SK-N-SH (cell line): ENCODE measurements at places on chromosomes 13 and 19. TPM values are rescaled to one million over a fixed set of nuclear protein-coding genes. Genes with fewer than 3 reads are reported as not detected.
A peak's percentile ranks its signal among the peaks of the same experiment; 100 is the strongest.

The ANGPTL8 gene
- polyA plus RNA-seq = 0.21 TPM in 1 of 2 replicates, not detected in the other

The ZNF382 gene
- polyA plus RNA-seq = 2.3 and 3.5 TPM in 2 replicates

The AP2S1 gene
- 380 and 565 TPM in 2 replicates for polyA plus RNA-seq

The ZNF429 gene
- 5.6 and 8.3 TPM in 2 replicates for polyA plus RNA-seq

The POGLUT2 gene
- polyA plus RNA-seq = 10.2 and 12.4 TPM in 2 replicates

DNA sequence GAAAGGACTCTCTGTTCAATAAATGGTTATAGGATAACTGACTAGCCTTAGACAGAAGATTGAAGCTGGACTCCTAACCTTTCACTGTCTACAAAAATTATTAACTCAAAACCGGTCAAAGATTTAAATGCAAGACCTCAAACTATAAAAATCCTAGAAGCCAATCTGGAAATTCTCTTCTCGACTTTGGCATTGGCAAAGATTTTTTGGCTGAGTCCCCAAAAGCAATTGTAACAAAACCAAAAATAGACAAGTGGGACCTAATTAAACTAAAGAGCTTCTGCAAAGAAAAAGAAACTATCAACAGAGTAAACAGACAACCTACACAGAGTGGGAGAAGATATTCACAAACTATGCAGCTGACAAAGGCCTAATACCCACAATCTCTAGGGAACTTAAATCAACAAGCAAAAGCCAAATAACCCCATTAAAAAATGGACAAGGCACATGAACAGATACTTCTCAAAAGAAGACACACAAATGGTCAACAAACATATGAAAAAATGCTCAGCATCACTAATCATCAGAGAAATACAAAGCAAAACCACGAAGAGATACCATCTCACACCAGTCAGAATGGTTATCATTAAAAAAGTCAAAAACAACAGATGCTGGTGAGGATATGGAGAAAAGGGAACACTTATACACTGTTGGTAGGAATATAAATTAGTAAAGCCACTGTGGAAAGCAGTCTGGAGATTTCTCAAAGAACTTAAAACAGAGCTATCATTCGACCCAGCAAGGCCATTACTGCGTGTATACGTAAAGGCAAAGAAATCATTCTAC, 266.3 kb downstream of the DNAJC15 start:
- peaks cover 18% of the 10 kb centered on the region; the same call in 1 of the 2 replicates for H3K4me1 ChIP-seq
- no peak for DNase-seq
- H3K27ac ChIP-seq = no peak overlapping the region
- H3K27me3 ChIP-seq = no peaks in the 10 kb centered on the region
- H3K4me3 ChIP-seq = no peak overlapping the region

- DNase-seq = no peak
- H3K36me3 ChIP-seq = no peaks in the 10 kb centered on the region
- no peaks in the 10 kb centered on the region; the same call in 1 of the 2 replicates for H3K27me3 ChIP-seq
These were observed 24.0 kb upstream of the MIER2 start for GRCh38 chr19:368630-369024.

- H3K27me3 ChIP-seq = no peaks in the 10 kb centered on the region
- DNase-seq = peak; percentile 90
- H3K4me3 ChIP-seq = peak overlapping the region; percentile 79
- H3K36me3 ChIP-seq = peaks cover 20% of the 10 kb centered on the region; the same call in 1 of the 2 replicates
- H3K4me1 ChIP-seq = peaks cover 39% of the 10 kb centered on the region
- H3K27ac ChIP-seq = peak overlapping the region; percentile 96
These were observed 2.5 kb downstream of the DBP start for GRCh38 chr19:48634424-48635262.

- no peaks in the 10 kb centered on the region for H3K36me3 ChIP-seq
- no peaks in the 10 kb centered on the region for H3K27me3 ChIP-seq
- DNase-seq = no peak
- no peak overlapping the region for H3K27ac ChIP-seq
- H3K4me1 ChIP-seq = no peaks in the 10 kb centered on the region; the same call in 1 of the 2 replicates
- no peak overlapping the region for H3K4me3 ChIP-seq
These were observed 56.1 kb upstream of the RNF113B start for GRCh38 chr13:98233127-98233526.

- H3K4me1 ChIP-seq = no peaks in the 10 kb centered on the region
- no peak overlapping the region for H3K27ac ChIP-seq
- DNase-seq = no peak
- no peak overlapping the region for H3K4me3 ChIP-seq
- no peaks in the 10 kb centered on the region for H3K27me3 ChIP-seq
- H3K36me3 ChIP-seq = peaks cover 21% of the 10 kb centered on the region
These were observed 4.6 kb downstream of the EPN1 start for GRCh38 chr19:55679343-55680257.

DNA sequence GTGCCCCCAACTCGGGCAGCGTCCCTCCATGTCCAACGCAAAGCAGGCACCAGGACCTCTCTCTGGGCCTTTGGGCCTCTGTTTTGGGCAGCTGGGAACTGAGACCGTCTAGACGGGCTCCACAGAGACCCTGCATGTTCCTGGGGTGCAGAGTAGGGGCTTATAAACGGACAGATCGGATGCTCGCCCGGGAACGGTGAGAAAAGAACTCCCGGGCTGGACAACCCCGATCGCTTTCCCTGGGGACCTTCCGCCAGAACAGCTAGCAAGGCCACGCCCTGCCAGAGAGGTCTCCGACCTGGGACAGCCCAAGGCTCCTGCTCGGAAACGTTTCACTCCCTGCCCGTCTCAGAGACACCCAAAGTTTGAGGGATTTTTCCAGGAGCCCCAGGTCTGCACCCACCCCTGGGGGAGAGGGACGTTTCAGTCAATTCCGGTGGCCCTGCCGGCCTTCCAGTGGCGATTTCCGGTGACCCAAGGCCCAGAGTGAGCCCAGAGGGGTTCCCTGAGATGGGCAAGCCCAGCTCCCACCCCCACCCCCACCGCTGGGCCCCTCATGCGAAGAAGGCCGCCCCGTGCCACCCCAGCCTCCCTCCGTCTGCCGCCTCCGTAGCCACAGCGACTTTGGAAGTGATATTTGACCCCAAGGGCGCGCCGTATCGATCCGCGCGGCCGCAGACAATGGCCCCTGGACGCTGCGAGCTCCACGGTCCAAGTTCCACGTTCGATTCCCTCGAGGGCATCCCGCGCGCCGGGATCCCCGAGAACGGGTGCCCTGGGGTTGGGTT, 1.7 kb downstream of the NR2F6 start:
- peaks cover 7% of the 10 kb centered on the region; the same call in 1 of the 2 replicates for H3K36me3 ChIP-seq
- H3K27ac ChIP-seq = peak overlapping the region; percentile 34; the same call in 1 of the 2 replicates
- peak overlapping the region; percentile 92 for H3K4me3 ChIP-seq
- DNase-seq = peak; percentile 71
- peaks cover 27% of the 10 kb centered on the region; the same call in 1 of the 2 replicates for H3K4me1 ChIP-seq
- H3K27me3 ChIP-seq = no peaks in the 10 kb centered on the region

DNA sequence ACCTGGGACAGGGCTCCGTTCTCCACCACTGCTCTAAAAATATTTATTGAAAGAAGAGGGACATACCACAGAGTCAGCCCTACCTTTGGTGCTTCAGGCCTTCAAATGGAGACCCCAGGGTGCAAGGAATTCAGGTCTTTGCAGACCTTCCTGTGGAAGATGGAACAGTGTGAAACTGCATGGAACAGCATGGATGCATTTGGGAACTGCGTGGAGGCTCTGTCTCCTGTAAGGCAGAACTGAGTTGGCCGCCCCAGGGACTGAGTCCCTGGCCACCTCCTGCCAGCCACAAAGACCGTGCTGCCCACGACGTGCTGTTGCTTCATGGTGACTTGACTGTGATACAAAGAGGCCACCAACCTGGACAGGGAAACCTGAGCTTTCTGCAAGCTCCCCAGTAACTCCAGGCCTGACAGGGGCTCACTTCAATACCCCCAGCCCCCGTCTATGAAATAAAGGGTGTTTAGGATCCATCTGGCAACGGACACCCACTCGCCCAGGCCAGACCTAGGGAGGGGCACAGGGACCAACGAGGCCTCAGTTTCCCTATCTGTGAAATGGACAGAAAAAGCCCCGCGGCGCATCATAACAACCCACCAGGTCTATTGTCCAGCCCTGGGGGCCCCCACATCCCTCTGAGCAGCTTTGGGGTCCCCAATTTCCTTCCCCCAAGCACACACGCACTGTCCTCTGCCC, 58.6 kb upstream of the KLF2 start:
- H3K27me3 ChIP-seq = peaks cover 73% of the 10 kb centered on the region
- no peaks in the 10 kb centered on the region for H3K36me3 ChIP-seq
- no peak for DNase-seq

GRCh38 chr19:50546527-50547221, 21.6 kb downstream of the LRRC4B start:
- no peak overlapping the region for H3K27ac ChIP-seq
- no peaks in the 10 kb centered on the region for H3K27me3 ChIP-seq
- no peaks in the 10 kb centered on the region for H3K36me3 ChIP-seq

GRCh38 chr19:42352301-42353259, 27.1 kb downstream of the MEGF8 start:
- no peak overlapping the region for H3K4me3 ChIP-seq
- H3K27me3 ChIP-seq = no peaks in the 10 kb centered on the region
- peak; percentile 58 for DNase-seq
- H3K27ac ChIP-seq = no peak overlapping the region
- no peaks in the 10 kb centered on the region for H3K36me3 ChIP-seq

DNA sequence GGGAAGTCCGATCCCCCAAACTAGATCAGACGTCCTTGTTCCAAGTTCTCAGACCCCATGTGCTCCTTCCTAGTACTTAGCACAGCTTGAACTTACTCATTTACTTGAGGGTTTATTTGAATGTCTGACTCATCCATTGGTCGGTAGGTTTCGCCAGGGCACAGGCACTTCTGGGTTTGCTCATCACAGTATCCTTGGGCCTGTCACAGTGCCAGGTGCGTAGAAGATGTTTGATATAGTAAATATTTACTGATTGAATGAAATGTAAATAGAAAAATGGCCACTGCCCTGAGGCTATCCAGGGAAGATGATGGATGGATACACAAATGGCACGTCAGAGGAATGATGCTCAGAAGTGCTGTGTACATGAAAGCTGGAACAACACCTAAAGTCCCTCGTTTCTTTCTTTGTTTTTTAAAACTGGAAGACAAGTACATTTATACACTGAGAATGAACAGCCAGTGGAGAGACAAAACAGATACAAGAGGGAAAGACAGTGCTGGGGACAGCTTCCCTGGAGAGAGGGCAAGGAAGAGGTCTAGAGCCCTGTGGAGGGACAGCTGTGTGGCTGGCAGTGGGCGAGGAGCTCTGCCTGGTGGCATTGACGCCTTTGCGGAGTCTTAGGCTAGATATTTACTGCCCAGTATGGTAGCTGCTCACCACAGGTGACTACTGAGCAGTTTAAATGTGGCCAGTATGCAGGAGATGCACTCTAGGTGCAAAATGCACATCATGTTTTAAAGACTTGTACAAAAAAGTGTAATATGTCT, 31.2 kb upstream of the KL start:
- no peak for DNase-seq
- no peak overlapping the region for H3K4me3 ChIP-seq
- peaks cover 3% of the 10 kb centered on the region; the same call in 1 of the 2 replicates for H3K4me1 ChIP-seq
- no peak overlapping the region for H3K27ac ChIP-seq

- H3K36me3 ChIP-seq = peaks cover 3% of the 10 kb centered on the region; the same call in 1 of the 2 replicates
- no peak overlapping the region for H3K4me3 ChIP-seq
- H3K4me1 ChIP-seq = no peaks in the 10 kb centered on the region
- DNase-seq = no peak
- no peak overlapping the region for H3K27ac ChIP-seq
- no peaks in the 10 kb centered on the region for H3K27me3 ChIP-seq
These were observed 28.4 kb downstream of the KDM4B start for GRCh38 chr19:4997297-4997696.

DNA sequence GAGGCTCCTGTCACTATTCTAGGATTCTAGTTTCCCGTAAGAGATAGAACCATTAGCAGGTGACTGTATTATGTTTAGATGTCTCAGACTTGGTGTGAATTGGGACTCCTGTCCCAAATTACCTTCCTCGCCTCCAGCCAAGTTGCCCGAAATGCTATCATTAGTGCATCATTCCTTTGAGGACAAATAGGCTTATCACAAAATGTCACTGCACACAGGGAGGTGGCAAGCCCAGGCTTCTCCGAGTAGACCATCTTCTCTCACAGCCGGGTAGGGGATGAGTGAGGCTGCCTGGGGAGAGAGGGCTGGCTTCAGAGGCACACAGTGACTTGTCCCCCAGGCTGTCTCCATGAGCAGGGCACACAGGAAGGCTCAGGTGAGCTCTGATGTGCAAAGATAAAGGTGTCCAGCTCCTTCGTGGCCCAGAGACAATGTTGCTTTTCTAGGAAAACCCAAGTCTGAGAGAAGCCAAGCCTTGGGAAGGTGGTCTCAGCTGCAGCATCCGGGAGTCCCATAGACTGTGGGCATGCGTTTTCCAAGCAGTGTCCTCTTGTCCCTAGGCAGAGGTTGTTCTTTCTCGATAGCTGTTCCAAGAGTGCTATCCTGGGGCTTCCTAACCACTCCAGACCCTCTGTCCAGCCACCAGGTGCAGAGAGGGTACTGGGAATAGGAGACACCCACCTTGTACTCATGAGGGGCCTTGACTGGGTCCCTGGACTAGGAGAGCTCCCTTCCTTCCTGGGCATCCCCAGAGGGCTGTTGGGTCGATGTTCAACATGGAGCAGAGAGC, 163.1 kb upstream of the TSHZ3 start:
- no peaks in the 10 kb centered on the region for H3K4me1 ChIP-seq
- no peak for DNase-seq
- H3K36me3 ChIP-seq = no peaks in the 10 kb centered on the region
- H3K27me3 ChIP-seq = no peaks in the 10 kb centered on the region

GRCh38 chr13:76783798-76784197, 102.4 kb downstream of the KCTD12 start:
- no peaks in the 10 kb centered on the region for H3K27me3 ChIP-seq
- no peak overlapping the region for H3K4me3 ChIP-seq
- no peak overlapping the region for H3K27ac ChIP-seq
- no peaks in the 10 kb centered on the region for H3K36me3 ChIP-seq

DNA sequence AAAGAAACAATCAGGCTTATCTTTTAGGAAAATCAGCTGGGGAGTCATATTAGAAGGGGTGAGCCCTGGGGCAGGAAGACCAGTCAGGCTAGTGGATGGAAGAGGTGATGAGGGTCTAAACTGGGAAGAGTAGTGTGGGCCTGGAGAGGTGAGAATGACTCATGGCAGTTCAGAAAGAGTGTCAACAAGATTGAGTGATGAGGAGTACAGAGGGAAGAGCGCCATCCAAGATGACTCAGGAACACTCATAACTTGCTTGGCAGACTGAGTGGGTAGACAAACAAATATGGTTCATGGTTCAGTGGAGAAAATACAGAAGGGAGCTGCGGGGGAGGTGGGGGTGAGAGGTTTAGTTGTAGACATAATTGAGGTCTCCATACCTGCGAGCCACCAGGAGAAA, 17.3 kb upstream of the CLDN10 start:
- H3K4me3 ChIP-seq = no peak overlapping the region
- H3K36me3 ChIP-seq = no peaks in the 10 kb centered on the region
- DNase-seq = no peak
- no peaks in the 10 kb centered on the region for H3K4me1 ChIP-seq
- no peak overlapping the region for H3K27ac ChIP-seq

DNA sequence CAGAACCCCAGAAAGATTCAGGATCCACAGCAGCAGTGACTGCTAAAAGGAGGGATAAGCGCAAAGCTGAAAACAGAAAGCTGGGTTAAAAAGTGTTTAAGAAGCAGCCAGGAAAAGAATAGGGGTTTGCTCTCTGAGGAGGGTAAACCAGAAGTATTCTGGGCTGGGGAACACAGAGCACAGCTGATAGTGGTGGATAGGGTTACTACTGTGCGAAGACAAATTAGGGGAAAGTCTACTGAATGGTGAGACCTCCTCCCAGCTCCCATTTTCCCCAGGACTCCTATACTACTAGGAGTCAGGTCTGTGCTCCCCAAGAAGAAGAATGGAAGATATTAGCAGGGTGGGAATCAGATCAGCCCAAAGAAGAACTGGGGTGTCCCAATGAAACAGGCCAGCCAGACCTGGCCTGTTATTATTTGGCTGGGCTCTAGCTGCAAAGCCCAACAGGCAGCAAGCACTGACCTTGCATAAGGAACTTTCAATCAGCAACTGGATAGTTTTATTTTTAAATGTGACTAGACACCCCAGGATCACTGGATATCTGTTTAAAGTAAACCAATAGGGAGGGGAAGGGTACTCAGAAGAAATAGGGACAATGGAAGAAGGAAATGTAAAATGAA, 43.5 kb upstream of the SERTM1 start:
- H3K4me3 ChIP-seq = no peak overlapping the region
- no peaks in the 10 kb centered on the region; the same call in 1 of the 2 replicates for H3K27me3 ChIP-seq
- H3K4me1 ChIP-seq = no peaks in the 10 kb centered on the region
